ENCODE measurements at places on chromosomes 11 and 22.

- no peak for DNase-seq
Measured at GRCh38 chr22:35893698-35894097, 134.9 kb downstream of the RBFOX2 start.

GRCh38 chr11:26698224-26698623 is 23.6 kb downstream of the SLC5A12 start:
- no peak for DNase-seq

- DNase-seq: no peak
Measured at GRCh38 chr11:8814209-8814922, 96.6 kb upstream of the AKIP1 start.

GRCh38 chr22:19525666-19526065 is 1.5 kb upstream of the CLDN5 start:
- no peak for DNase-seq

DNA sequence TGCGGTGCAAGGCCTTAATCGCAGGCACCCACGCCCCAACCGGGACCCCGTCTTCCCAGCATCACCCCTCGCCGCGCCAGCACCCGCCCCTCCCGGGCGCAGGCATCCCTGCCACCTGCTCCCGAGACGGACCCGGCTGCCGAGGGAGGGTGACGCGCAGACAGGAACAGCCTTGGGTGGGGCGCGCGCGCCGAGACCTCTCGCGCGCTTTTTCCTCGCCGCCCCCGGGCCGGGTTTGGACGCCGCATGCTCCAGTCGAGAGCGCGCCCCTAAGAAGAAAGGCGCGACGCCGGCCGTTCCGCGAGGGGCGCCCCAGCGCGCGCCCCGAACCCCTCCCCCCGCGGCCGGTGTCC is 504 bp downstream of the CFL1 start:
- no peak for DNase-seq

GRCh38 chr11:3171931-3172560 is 6.9 kb upstream of the OSBPL5 start:
- no peak for DNase-seq

DNA sequence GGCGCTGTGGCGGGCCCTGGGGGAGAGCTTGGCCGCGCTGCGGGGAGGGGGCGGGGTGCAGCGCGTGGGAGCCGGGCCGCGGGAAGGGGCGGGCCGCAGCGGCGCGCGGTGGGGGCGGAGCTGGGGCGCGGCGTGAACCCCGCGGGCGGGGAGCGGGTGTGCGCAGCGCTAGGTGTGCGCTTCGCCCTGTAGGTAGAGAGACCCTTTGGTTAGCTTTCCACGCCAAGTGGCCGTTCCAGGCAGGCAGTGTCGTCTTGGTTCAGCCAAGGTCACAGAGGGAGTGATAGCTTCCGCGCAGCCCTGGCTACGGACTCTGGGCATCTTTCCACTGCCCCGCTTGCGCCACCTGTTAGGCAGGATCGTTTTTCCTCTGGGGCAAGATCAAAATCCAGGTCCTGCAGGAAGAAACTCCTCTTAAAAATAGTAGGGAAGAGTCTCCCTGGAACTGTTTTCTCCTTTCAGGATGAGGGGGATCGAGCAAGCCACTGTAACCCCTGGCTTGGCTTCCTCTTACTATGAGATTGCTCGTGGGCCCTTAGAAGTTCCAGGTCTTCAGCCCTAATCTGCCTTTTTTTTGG is 434 bp downstream of the BANF1 start:
- DNase-seq: no peak

- DNase-seq: no peak
Measured at GRCh38 chr11:114821621-114822412, 143.5 kb downstream of the NXPE2 start.

GRCh38 chr11:30328681-30329080 is 5.8 kb downstream of the ARL14EP start:
- DNase-seq: no peak

DNA sequence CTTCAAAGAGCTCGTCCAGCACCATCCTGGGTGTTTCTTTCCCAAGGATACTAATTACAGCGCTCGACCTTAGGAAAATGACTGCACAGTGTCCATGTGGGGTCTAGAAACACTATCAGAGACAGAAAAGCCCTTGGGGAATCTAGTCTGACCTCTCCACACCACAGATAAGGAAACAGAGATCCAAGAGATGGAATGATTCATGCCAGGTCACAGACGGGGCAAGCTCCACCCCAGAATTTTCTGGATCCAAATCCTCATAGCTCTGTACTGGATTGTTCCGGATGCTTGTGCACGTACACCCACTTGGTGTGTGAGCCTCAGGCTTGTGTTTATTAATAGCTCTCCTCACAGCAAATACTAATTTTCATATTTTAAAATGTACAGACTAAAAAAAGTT is 11.3 kb downstream of the ABTB2 start:
- no peak for DNase-seq

DNA sequence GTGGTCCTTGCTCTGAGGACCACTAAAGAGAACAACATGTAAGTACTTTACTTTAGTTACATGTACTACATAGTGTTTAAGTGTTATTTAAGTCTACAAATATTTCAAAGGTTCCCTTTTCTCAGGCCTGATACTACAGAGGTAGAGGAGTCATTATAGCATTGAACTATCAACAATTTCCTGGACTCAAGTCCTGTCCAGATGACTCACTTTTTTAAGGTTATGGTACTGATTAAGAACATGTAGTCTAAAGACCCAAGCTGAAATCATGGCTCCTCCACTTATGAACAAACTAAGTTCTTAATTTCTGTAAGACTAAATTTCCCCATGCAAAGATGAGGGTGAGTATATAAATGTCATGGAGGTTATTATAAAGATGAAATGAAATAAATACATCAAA is 74.7 kb downstream of the NARS2 start:
- DNase-seq: no peak

- DNase-seq: no peak
Measured at GRCh38 chr11:110038201-110038600, 55.0 kb upstream of the ZC3H12C start.

DNA sequence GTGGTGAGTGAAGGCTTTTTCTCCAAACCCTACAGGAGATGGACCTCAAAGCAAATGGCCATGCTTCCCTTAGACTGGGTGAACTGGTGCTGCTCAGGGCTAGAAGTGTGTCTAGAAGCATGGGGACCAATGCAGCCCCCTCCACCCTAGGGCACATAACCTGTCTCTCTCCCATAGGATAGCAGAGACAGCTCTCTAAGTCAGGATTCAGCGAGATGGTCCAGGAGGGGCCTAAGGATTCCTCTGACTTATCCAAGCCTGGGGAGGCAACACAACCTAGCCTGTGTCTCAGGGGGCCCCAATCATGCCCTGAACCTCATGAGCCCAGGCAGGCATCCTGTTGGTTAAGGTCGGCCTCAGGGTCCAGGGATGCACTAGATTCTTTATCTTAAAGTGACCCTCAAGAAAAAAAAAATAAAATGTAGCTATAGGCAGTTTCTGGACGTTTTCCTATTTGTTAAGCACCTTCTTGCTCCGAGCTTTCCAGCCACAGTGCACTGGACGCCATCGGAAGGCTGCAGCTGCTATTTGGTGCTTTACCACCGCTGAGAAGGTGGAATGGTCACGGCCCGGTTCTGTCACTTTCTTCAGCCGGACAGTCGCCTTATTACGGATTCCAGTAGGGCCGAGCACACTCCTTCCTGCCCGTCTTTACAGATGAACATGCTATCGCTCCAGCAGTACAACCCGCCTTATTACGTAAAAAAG is 5.0 kb upstream of the CCND1 start:
- no peak for DNase-seq

GRCh38 chr11:3901249-3902025 is 46.0 kb downstream of the STIM1 start:
- DNase-seq: no peak

- no peak for DNase-seq
Measured at GRCh38 chr11:45079943-45080719, 66.3 kb upstream of the PRDM11 start.

- DNase-seq: no peak
Measured at GRCh38 chr11:108432783-108433182, 34.5 kb downstream of the C11orf65 start.

DNA sequence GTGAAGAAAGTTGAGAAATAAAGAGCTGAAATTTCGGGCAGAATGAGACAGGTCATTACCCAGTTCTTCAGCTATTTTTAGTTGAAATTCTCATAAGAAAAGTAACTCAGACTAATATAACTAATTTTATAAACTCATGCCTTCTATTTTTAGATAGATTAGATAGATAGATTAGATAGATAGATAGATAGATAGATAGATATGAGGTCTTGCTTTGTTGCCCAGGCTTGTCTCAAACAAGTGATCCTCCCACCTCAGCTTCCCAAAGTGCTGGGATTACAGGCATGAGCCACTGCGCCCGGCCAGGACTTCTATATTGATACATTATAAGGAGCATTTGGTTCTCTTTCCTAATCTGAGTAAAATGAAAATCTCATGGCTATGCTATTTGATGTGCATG is 26.9 kb upstream of the OR8G1 start:
- DNase-seq: no peak

DNA sequence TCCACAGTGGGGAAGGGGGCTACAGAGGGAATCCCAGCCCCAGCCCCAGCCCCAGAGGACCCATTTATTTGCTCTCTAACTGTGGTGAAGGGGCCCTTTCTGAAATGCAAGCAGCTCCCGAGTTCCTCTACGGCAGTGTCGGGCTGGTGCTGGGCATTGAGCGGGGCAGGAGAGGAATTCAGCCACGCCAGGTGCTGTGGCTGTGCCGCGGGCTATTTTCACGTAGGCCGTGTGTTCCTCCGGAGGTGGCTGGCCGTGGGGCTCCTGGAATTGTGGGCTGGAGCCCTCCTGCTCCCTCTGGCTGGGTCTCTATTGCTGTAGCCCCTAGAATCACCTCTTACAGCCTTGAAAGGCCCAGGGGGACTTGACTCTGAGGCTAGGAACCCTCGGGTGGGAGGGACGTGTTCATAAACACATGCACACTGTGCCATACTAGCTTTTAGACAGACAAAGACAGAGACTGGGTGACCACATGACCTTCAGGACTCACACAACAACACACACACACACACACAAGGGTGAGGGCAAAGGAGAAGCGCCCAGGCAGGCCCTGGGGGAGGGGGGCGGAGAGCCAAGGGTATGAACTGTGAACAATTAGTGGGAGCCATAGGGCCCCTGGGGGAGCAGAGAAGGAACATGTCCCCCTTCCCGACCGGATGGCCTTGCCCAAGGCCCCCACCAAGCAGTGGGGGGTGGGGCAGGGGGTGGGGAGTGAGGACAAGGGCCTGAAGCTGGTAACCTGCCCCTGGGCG is 48.4 kb upstream of the SYT7 start:
- DNase-seq: no peak

- DNase-seq: no peak
Measured at GRCh38 chr11:31808721-31809540, 2.2 kb downstream of the PAX6 start.

GRCh38 chr11:69433741-69434140 is 47.7 kb upstream of the LINC01488 start:
- no peak for DNase-seq

DNA sequence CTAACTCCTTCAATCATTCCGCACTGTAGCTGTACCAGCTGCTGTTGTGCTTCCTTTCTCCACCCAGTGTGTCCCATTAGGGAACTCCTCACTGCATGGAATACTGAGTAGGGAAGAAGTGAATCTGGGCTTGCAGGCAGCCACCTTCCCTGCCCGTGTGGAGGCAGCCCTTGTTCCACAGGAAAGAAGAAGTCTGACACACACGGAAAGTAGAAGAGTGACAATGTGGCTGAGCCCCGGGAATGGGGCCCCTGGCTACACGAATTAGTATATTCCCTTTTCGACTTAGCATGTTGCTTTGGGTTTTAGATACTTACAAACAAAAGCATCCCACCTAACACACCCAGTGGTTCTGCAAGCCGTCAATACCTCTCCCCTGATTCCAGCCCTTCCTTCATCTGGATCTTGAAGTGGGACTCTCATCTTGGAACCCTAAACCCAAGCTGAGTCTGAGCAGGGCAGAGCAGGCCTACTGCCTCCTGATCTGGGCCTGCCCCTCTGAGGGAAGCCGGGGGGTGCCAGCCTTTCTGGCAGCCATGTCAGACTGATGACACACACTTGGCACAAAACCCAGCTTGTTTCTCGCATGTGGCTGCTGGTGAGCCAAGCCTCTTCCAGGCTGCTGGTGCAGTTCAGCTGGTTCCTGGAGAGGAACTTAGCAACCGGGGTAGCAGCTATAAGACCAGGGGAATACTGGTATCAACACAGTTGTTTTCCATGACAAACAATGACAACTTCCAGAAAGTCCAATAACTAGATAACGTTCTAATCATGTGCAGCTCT is 71.6 kb downstream of the C11orf58 start:
- DNase-seq: no peak

DNA sequence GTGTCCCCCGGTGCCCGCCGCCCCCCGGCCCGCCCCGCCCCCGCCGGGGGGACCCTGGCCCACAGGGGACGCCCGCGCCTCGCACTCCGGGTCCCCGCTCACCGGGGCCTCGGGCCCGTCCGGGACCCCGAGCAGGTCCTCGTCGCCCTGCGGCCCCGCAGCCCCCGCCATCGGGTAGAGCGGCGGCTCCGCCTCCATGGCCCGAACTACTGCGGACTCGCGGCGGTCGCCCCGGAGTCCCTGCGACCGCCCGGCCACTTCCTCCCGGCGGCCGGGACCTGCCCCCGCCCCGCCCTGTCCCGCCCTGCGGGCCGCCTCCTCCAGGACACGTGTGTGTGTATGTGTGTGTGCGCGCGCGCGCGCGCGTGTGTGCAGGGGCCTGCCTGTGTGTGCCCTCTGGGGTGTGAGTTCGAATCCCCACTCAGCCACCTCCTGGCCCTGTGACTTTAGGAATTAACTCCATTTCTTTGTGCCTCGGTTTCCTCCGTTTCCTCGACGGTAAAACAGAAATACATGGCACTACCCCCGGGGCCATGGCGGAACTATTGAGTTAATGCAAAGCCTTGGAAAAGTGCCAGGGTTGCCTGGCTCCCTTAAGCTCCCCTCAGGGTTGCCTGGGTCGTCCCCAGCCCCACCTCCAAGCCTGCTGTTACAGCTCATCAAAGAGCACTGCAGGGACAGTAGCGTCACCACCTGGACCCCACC is at the start of gene UNC93B1:
UNC93B1 (minus strand) TSS at position 252 of the 705 bp plus-strand sequence; CDS start at position 198, 54 bp downstream.
- DNase-seq: no peak

DNA sequence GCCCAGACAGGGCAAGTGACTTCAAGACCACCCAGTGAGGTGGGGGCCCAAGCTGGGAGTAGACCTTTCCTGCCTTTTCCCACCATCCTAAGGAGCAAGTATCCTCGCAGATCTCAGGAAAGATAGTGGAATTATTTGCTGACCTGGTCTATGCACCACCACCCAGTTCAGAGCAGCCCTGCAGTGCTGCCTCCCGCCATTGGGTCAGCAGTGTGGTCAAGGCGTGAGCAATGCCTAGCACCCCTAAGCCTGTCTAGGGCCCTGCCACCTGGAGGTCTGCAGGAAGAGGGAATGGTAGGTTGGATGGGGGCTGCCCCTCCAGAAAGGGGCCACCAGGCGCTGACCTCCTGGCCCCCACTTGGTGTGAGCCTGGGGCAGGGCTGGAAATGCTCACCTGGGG is 6.5 kb downstream of the MTFP1 start:
- no peak for DNase-seq

Data from NCI-H1436 treated with DMSO at 0.1 percent for 48 hours (cell line).